GM12865 (cell line): ENCODE measurements at places on chromosomes 11 and 22.

- DNase-seq = no peak
Measured at GRCh38 chr11:68810164-68810563, 31.6 kb downstream of the CPT1A start.

- DNase-seq = no peak
Measured at GRCh38 chr11:116595305-116595880, 177.4 kb downstream of the BUD13 start.

DNA sequence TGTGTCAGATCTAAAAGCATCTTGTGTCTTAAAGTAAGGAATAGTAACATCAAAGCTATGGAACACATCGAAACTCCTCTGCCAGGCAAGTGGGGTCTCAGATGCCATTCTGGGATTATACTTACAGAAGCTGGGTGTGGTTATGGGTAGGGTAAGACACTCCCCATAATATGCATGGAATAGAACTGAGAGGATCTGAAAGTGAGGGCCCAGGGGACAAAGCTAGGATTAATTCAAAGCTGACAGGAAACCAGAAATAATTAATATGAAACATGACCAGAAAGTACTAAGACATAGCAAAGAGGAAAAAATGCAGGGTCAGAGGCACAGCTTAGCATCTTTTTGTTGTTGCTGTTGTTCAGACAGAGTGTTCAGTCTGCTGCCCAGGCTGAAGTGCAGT lies 40.2 kb upstream of the EED start:
- no peak for DNase-seq

- no peak for DNase-seq
Measured at GRCh38 chr11:114440971-114441763, 1.9 kb downstream of the REXO2 start.
